Activated CD4-positive, alpha-beta T cell treated with anti-CD3 and anti-CD28 coated beads, Interleukin-2, amount 50 U/mL, for 48 hours (primary cell): ENCODE measurements at places on chromosomes 1 and 21.

DNA sequence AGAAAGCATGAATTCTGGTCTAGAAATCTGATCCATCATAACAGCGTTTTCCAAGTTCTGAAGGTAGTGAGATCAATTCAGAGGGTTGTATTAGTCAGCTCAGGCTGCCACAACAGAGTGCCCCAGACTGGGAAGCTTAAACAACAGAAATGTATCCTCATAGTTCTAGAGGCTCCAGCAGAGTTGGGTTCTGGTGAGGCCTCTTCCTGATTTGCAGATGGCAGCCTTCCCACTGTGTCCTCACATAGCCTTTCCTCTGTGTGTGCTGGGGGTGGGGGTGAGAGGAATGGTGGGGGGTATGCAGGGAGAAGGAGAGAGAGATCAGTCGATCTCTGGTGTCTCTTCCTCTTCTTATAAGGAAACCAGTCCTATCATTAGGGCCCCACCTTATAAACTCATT is 15.1 kb downstream of the ZBTB8B start:
- no peak for DNase-seq

- DNase-seq: peak; percentile 71
These were observed 11.7 kb upstream of the BOLA1 start for GRCh38 chr1:149887456-149888246.

DNA sequence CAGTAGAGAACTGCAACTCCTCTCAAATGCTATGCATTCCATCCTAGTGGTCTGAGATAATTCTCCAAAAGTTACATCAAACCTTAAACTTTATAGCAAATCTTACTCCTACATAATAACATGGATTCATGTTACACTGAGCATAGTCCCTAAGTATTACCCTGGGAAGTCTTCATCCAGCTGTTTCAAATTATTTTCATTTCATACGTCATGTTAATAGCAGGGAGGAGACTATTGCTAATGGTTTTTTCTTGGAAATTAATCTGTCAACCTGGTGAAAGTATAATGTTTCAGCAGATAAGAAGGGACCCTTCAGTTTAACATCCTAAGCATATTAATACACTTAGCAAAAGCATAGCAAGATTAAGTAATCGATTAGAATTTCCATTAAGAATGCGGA is 318.1 kb downstream of the USP25 start:
- no peak for DNase-seq

DNA sequence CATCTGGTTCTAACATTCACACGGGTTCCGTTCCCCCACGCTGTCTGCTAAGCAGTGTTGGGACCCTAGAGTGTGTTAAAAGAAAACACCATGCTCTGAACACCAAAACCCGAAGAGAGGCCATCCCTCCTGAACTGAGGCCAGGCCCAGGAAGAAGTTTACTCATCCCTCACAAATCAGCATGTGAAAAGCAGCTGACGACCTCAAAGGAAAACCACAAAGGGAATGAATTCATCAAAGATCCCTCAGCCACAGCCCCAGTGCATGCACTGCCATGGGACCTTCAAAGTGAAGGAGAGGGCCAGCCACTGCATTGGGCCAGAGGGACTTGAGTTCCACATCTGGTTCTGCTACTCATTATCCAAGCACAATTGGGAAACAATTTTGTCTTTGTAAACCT is 7.0 kb upstream of the PSEN2 start:
- DNase-seq: no peak

GRCh38 chr1:9155879-9156278 is 27.0 kb upstream of the GPR157 start:
- DNase-seq: no peak

- DNase-seq: no peak
These were observed 11.2 kb downstream of the TRIM62 start for GRCh38 chr1:33170351-33171274.

- DNase-seq: no peak
These were observed 44.5 kb downstream of the KIRREL1 start for GRCh38 chr1:158037866-158038359.

GRCh38 chr1:238060061-238060460 is 169.3 kb upstream of the ZP4 start:
- DNase-seq: no peak

GRCh38 chr1:36133484-36133883 is 8.5 kb upstream of the COL8A2 start:
- DNase-seq: no peak

DNA sequence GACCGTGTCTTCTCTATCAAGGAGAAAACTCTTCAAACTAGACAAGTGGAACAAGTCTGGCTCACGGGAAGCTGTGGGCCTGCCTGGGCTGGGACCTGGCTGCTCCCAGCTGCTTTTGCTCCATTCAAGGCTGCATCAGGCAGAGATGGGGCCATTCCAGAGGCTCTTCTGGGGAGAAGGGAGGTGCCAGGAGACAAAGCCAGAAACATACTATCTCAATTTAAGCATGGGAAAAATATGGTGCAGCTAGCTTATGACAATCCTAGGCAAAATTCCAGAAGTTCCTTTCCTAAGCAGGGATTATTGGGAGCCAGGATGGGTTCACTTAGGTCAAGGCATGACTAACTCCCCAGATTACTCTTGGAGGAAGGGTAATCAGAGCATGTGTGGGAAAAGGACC is 90.8 kb upstream of the SLC2A1 start:
- DNase-seq: no peak

DNA sequence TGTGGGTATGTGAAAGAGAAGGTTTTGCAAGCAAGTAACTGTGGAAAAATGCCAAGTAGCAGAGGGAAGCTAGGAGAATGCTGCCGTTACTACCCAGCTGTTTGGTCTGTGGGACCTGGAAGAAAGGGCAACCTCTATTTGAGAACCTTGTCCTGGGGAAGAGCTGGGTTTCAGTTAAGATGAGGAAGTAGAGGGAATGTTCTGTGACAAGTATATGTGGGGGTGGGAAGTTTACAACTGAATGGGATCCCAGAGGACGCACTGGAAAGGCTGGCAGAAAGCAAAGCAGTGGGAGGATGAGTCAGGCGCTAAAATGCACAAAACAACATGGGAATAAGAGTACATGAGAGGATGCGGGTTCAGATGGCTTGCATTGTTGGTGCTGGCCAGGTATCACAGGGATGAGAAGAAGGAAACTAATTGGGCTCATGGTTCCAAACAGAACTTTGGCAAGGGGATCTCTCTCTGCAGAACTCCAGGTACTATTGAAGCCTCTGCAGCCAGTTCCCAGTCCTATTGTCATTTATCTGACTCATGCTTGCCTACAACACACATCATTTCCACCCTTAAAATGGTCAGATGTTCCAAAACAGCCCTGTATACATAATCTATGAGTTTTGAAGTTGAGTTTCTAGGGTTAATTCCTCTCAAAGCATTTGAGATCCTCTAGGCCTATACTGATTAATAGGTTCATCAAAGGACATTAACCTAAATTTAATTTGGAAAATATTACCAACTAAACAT is 88.5 kb upstream of the VAV3 start:
- no peak for DNase-seq

- no peak for DNase-seq
These were observed 50.5 kb upstream of the EPS8L3 start for GRCh38 chr1:109814223-109814622.

DNA sequence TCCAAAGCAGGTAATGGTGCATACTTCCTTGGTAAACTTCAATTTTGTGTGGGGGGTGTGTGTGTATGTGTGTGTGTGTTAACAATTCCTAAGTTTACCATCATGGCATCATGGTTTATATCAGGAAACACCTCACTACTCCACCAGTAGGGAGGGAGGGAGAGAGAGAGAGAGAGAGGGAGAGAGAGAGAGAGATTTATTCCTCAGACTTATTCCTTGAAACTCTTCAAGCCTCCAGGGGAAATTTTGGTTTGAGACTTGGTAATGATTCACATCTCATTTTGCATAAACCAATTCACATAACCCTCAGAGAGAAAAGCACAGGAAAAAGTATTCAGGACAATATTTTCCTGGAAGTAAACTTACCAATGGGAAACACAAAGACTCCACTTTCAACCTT is 115.0 kb downstream of the TTLL7 start:
- no peak for DNase-seq

- no peak for DNase-seq
These were observed 38.8 kb upstream of the VAMP3 start for GRCh38 chr1:7732331-7732730.

DNA sequence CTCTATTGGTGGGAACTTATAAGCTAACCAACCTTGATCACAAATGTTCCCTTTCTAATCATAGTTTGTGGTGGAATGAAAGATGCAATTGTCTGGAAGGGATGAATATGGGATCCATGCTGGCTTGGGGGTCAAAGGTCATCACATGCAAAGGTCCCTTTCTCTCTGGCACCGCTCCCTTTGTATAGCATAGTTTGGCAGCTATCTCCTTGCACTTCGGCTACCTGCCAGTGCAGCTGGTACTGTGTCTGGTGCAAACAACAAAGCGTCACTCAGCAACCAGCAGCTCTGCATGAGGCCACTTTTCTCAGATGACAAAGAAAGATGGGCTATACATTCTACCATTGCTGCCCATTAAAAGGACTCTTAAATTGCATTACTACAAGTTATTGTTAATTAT is 188.2 kb upstream of the NFIA start:
- no peak for DNase-seq

DNA sequence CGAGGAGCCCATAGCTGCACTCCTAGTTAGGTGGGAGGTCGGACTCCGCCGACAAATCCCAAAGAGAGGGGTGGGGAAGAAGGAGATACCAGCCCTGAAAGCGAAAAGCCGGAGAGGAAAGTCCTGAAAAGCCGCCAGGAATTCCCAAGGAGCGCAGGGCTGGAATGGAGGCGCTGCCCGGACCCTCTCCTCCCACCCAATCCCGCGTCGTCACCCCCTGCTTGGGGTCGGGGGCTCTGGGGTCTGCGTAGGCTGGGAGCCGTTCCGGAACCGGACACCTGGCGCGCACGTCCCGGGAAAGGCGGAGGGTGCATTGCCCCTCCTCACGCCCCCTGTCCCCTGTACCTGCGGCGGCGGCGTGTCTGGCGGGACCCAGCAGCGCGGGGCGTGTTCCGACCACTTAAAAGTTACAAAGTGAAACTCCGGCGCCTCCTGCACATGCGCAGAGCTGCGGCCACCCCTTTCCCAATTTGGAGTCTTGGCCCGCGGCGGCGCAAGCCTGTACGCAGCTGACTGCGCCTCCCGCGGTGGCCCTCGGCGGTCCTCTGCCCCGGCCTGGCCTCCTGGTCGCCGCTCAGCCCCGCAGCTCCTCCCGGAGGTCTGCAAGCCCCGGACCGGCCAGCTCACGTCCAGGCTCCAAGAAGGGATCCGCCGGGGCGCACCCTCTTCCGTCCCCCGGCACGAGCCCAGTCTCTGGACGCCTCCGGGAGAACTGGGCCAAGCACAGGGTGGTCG is at the start of gene TMEM63A:
TSS of gene TMEM63A (minus strand) at position 422 of the 735 bp plus-strand sequence. CDS start 4,800 bp downstream, outside the sequence.
- DNase-seq: peak; percentile 88

GRCh38 chr1:83918688-83919285 is 80.1 kb downstream of the TTLL7 start:
- DNase-seq: no peak

DNA sequence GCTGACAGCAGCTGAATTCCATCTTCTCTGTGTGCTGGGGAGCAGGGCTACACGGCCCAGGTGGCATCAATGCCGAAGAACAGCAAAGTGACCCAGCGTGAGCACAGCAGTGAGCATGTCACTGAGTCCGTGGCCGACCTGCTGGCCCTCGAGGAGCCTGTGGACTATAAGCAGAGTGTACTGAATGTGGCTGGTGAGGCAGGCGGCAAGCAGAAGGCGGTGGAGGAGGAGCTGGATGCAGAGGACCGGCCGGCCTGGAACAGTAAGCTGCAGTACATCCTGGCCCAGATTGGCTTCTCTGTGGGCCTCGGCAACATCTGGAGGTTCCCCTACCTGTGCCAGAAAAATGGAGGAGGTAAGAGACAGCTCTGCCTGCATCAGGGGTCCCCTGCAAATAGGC is 16.6 kb downstream of the SLC6A17 start:
- no peak for DNase-seq

- no peak for DNase-seq
These were observed 41.9 kb upstream of the PLA2G5 start for GRCh38 chr1:20028125-20028524.

- no peak for DNase-seq
These were observed 338.1 kb upstream of the SNX7 start for GRCh38 chr1:98323388-98323787.

GRCh38 chr21:21230672-21231071 is 232.5 kb downstream of the NCAM2 start:
- DNase-seq: no peak

DNA sequence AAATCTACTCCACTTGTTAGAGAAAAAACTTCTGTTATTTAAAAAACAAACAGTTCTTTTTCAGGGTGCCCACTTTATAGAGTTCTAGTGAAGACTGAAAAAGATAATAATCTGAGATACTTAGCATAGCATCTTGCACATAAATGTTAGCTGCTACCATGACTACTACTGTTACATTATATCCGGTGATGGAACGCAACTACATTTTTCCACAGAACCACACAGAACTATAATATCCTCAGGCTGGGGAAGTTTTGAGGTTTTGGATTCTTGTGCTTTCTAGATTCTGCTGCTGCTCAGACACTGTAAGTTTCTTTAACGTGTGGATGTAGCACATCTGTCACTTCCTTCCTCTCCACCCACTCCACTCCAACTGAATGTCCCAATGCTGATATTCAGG is 110.3 kb downstream of the PTPN14 start:
- DNase-seq: no peak

DNA sequence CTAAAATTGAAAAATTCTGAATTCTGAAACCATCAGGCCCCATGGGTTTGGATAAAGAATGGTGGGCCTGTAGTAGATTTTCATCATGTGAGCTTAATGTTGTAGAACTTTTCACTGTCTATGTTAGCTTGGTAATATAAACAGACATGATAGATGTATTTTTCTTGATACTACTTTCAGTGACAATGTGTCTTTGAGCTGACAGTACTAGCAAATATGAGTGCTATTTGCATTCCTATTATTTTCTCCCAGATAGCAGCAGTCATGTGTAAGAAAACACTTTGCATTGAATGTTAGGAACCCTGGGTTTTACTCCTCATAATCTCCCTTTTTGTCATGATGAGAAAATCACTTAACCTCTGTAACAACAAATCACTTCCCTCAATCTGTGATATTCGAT is 18.1 kb downstream of the KMO start:
- DNase-seq: no peak

DNA sequence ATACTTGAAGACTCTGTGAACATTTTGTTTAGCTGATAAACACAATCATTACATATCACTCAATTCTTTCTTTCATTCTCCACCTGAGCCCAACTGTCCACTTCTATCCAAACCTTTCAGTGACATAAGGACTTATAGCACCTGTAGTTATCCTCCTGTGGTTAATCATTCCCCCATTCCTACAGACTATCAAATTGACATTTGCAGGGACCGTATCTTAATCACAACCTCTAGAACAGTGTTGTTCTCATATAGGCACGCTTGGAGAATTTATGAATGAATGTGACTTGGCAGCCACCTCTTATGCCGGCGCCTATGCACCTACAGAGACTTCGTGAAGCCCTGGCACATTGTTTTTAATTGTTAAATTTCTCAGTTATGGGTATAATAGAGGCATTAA is 83.9 kb upstream of the CXADR start:
- no peak for DNase-seq

- peak; percentile 49 for DNase-seq
These were observed 36.0 kb downstream of the GPR3 start for GRCh38 chr1:27428316-27429028.

GRCh38 chr1:174358786-174359453 is 88.8 kb upstream of the GPR52 start:
- no peak for DNase-seq
